ENCODE measurements at places on chromosomes 11 and 22.

DNA sequence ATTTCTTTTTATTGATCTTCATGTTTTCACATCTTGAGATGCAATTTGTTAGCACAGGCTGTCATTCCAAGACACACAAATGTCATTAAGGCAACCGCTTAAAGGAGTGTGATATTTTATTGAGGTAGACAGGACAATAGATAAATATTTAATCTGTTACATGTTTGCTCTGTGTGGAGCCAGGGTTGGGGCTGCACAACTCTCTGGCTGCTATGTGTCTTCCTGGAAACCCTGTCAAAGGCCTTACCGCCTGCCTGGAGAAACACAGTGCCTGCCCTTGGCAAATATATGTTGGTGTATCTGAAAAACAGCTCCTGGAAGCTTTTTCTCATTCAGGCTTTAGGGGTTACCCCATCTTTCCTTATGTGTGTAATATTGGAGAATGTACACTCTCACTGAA, 139.7 kb upstream of the TEAD1 start:
- DNase-seq = no peak

- DNase-seq = no peak
Measured at GRCh38 chr22:32655068-32655467, 146.4 kb upstream of the TIMP3 start.

GRCh38 chr22:33565580-33565995, 354.7 kb downstream of the LARGE1 start:
- DNase-seq = no peak

DNA sequence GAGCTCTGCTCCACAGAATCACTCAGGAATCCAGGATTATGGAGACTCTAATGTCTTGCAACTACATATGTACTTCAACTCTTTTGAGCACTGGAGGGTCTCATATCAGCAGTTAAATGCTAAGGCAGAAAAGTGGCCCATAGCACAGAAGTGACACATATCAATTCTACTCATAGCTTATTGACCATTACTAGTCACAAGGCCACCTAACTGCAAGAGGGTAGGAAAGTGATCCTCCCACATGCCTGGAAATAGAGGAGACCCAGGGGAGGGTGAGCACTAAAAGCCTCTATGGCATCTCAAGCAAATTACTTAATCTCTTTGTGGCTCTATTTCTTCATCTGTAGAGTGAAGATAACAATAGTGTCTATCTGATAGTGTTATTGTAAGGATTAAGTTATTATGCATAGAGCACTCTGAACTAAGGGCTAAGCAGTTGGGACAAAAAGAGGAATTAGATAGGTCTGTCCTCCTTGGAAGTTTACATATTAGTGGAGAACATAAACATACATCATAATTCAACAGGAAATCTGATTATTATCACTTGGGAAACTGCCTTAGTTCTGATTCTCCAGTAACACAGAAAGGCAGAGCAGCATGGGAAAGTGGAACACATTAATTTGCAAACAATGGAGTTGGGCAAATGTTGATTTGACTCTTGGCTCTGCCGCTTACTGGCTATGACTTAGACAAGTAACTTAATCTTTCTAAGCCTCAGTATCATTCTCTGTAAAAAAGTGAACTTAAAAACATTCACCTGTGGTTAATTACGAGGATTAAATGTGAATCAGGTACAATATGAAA, 25.1 kb upstream of the USP47 start:
- DNase-seq = no peak

DNA sequence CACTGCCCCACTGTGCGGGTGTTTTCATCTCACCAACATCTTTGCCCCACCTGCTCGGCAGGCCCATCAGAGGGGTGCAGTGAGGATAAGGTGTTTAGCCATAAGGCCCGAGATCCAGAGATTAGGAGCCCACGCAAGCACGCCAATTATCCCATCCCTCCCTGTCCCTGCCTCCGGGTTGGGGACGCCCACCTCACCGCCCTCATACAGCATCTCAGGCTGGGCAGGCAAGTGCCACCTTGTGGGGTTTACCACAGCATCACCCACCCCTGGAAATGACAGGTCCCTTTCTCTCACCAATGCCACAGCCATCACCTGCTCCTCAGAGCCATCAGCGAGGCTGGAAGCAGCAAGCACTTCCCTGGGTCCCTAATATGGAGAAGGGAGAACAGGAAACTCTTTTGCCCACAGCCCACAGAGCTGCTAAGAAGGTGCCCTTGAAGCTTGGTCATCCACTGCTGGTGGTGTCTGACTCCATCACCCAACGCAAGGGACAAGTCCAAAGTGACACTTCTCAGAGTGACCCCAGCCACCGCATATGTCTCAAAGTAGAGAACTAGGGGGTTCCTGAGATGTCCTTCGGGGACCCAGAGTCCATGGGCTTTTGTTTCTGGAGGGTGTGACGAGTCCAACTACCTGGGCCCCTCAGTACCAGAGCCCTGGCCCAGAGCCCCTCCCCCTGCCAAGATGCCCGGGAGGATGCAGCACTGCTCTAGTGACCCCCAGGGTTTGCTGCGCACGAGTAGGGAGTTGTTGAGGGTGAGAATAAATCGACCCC, 15.8 kb downstream of the VPS37C start:
- no peak for DNase-seq

- DNase-seq = no peak
Measured at GRCh38 chr11:113404859-113405430, 17.4 kb downstream of the ANKK1 start.

GRCh38 chr11:2102132-2102882, 36.9 kb downstream of the IGF2 start:
- no peak for DNase-seq

Measured in stimulated activated CD8-positive, alpha-beta memory T cell treated with anti-CD3 and anti-CD28 coated beads, Interleukin-7, amount 100 ng/mL, for 1 hour (primary cell).